GM23248 (cell line): ENCODE measurements at places on chromosomes 12 and 14. TPM values are rescaled to one million over a fixed set of nuclear protein-coding genes. Genes with fewer than 3 reads are reported as not detected.

- no peaks in the 10 kb centered on the region for H3K36me3 ChIP-seq
- peak; percentile 7 for DNase-seq
Observed at GRCh38 chr14:69573831-69574262, 824 bp downstream of the CCDC177 start.

PAH gene
- not detected in 2 replicates for polyA plus RNA-seq

DNA sequence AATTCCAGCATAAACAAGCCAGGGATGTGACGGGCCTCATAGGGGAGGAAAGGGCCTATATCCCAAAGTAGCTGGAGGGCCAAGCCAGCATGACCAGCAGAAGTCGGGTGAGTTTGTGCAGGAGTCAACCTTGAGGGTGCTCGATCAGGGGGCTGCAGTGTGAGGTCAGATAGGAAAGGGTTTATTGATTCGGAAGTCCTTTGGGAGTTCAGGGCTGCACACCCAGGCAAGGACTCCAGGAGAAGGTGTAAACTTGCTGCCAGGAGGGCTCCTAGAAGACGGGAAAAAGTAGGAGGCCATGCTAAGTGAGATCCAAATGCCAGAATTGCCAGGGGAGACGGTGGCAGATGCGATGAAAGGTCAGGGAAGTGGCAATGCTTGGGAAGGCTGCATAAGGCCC lies 3.4 kb upstream of the OAS2 start:
- H3K36me3 ChIP-seq = no peaks in the 10 kb centered on the region
- peaks cover 3% of the 10 kb centered on the region; the same call in 1 of the 2 replicates for H3K4me1 ChIP-seq
- no peak for DNase-seq
- H3K27me3 ChIP-seq = no peaks in the 10 kb centered on the region

DNA sequence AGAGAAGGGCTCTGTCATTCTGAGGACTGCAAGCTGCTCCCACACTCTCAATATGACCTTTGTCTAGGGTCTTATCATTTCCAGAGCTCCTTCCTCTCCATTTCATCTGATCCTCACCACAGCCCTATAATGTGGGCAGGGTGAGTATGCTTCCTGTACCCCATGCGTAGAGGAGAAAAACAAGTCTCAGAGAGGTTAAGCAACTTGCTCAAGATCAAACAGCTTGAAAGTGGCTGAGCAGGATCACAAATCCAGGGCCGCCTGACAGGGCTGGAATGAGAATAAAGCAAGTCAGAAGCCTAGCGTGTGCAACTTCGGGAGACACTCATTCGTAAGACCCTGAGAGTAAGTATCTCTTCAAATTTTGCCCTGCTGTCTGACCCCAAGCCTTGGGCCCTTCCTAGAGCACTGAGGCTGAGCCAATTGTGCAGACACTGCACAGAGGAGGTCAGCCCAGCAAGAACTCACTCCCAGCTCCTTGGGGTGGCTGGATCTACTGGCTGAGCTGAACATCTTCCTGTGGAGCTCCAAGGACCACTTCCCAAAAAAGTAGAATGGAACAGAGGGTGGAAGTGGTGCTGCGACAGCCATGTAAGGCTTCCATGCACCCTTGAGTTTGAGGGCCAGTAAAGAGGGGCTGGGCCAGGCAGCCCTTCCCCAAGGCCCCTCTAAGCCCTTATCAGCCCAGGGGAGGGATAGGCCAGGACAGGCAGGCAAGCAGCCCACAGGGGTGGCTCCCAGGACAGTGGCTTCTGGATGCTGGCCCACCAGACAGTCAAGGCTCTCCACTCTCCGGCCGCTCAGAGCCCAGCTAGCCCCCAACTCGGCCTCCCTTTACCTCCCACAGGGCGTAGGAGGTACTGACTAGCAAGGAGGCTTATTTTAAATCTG lies 10.5 kb downstream of the ZFP36L1 start:
- peaks cover 71% of the 10 kb centered on the region for H3K4me1 ChIP-seq
- DNase-seq = no peak
- no peak overlapping the region for H3K4me3 ChIP-seq
- H3K27me3 ChIP-seq = no peaks in the 10 kb centered on the region

GRCh38 chr12:57630891-57631433 lies 2.0 kb downstream of the B4GALNT1 start:
- peaks cover 6% of the 10 kb centered on the region for H3K4me1 ChIP-seq
- H3K27me3 ChIP-seq = no peaks in the 10 kb centered on the region
- H3K4me3 ChIP-seq = no peak overlapping the region
- H3K36me3 ChIP-seq = no peaks in the 10 kb centered on the region
- no peak for DNase-seq
- H3K27ac ChIP-seq = no peak overlapping the region

RAD51AP1 gene
- 11.6 and 12.4 TPM in 2 replicates for polyA plus RNA-seq

DNA sequence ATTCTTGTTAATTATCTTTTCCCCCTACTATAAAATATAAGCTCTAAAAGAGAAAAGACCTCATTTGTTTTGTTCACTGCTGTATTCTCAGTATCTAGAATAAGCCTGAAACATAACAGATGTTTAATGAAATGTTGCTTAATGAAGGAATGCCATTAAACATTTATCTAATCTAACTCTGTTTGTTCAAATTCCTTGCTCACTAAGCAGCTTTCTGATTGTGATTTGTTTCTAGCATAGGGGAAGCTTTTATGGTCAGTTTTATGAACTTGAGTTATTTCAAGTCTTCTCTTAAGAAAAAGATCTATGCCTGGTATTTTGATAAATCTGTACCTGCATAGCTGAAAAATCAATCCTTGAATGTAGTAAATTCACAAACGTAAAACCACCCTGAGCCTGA lies 308.6 kb downstream of the CCDC91 start:
- peaks cover 23% of the 10 kb centered on the region for H3K4me1 ChIP-seq
- H3K27me3 ChIP-seq = no peaks in the 10 kb centered on the region
- no peak overlapping the region for H3K4me3 ChIP-seq
- no peaks in the 10 kb centered on the region for H3K36me3 ChIP-seq

GRCh38 chr14:41606282-41606531 lies 469 bp upstream of the LRFN5 start:
- DNase-seq = no peak
- peaks cover 11% of the 10 kb centered on the region; the same call in 1 of the 2 replicates for H3K27me3 ChIP-seq
- H3K4me1 ChIP-seq = peaks cover 24% of the 10 kb centered on the region
- H3K4me3 ChIP-seq = peak overlapping the region; percentile 80
- H3K36me3 ChIP-seq = no peaks in the 10 kb centered on the region

DNA sequence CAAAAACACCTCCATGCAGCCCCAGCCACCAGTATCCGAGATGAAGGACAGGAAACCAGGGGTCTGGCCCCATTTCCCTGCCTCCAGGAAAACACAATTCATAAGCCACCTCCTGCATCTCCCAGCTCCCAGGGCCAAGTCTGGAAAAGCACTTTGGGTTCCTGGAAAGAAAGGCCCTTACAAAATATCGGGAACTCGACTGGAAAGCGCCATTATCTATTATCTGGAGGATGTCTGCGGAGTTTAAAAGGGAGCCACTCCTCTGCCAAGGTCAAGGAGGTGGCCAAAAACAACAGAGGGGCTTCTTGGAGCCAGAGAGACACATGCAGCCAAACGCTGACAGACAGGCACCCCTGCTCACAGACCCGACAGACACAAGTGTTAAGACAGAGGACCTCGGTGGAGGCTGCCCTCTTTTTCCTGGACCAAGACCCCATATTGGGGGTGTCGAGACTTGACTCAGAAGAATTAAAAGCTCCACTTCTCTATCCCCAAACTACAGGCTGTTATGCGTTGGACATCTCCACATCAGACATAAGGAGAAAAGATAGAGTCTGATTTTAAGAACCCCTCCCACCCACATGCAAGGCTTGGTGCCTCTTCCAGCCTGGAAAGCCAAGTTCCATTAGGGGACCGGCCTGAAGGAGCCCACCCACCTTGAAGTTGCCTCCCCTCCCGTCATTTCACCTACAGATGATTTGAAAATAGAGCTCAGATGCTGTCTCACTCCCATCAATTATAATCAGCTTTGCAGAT lies 9.6 kb downstream of the ACTN1 start:
- H3K27ac ChIP-seq = peak overlapping the region; percentile 32
- no peaks in the 10 kb centered on the region for H3K27me3 ChIP-seq
- H3K36me3 ChIP-seq = peaks cover 32% of the 10 kb centered on the region; the same call in 1 of the 2 replicates
- no peak for DNase-seq
- H3K4me3 ChIP-seq = no peak overlapping the region

- peak; percentile 37 for DNase-seq
- no peaks in the 10 kb centered on the region for H3K4me1 ChIP-seq
- H3K27ac ChIP-seq = no peak overlapping the region
- H3K36me3 ChIP-seq = no peaks in the 10 kb centered on the region
Observed at GRCh38 chr14:61891170-61891569, 128.9 kb downstream of the SNAPC1 start.

DNA sequence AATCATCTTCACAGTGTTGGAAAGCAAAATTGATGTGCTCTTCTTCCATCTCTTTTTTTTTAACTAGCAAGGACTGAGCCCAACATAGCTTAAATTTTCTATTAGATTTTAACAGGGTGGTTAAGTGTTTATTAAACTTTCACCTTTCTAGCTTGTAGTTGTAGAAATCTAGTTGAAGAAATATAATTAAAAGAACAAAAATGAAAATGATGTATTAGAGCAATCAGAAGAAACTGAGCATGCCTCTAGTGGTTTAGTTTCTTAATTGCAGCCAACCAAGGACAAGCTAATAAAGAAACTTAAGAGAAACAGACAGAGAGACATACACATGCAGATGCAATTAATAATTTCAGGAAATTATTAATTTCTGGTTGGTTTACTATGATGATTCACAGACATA lies 673.0 kb upstream of the LMO3 start:
- DNase-seq = no peak
- H3K36me3 ChIP-seq = no peaks in the 10 kb centered on the region
- H3K4me1 ChIP-seq = no peaks in the 10 kb centered on the region
- H3K27ac ChIP-seq = no peak overlapping the region

DNA sequence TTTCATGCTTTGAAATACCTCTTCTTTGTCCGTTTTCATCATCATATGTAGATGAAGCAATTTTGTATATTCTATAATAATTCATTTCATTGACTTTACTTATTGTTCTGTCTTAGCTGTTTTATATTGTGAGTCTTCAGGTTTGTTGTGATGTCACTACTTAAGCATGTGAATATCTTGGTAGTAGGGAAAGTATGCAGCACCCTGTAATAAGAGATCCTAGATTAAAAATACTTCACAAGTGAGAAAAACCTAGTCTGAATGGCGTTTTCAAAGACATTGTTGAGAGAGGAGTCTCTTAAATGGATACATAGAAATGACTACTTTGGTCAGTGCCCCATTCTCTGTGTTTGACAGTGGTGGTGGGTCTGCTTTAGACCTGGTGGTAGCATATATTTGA lies 61.4 kb downstream of the SLC16A7 start:
- peak; percentile 45 for DNase-seq
- H3K27me3 ChIP-seq = no peaks in the 10 kb centered on the region
- H3K4me3 ChIP-seq = no peak overlapping the region
- H3K4me1 ChIP-seq = peaks cover 19% of the 10 kb centered on the region
- no peak overlapping the region for H3K27ac ChIP-seq

GRCh38 chr14:77041881-77042545 lies 13.5 kb upstream of the IRF2BPL start:
- no peaks in the 10 kb centered on the region for H3K27me3 ChIP-seq
- DNase-seq = peak; percentile 95
- H3K36me3 ChIP-seq = no peaks in the 10 kb centered on the region
- peak overlapping the region; percentile 100 for H3K27ac ChIP-seq

LMNTD1 gene
- polyA plus RNA-seq = 0.39 and 0.58 TPM in 2 replicates

GRCh38 chr14:99579120-99579836 lies 24.7 kb downstream of the CCDC85C start:
- H3K4me1 ChIP-seq = peaks cover 32% of the 10 kb centered on the region
- no peak overlapping the region for H3K27ac ChIP-seq
- H3K27me3 ChIP-seq = no peaks in the 10 kb centered on the region
- no peak overlapping the region for H3K4me3 ChIP-seq
- no peaks in the 10 kb centered on the region for H3K36me3 ChIP-seq

FAM90A1 gene
- 0.24 TPM in 1 of 2 replicates, not detected in the other for polyA plus RNA-seq

CLEC4D gene
- polyA plus RNA-seq = not detected in 2 replicates

- H3K4me3 ChIP-seq = no peak overlapping the region
- no peaks in the 10 kb centered on the region for H3K27me3 ChIP-seq
- no peak for DNase-seq
- H3K4me1 ChIP-seq = peaks cover 4% of the 10 kb centered on the region; the same call in 1 of the 2 replicates
- H3K27ac ChIP-seq = no peak overlapping the region
- H3K36me3 ChIP-seq = peaks cover 17% of the 10 kb centered on the region
Observed at GRCh38 chr14:74014299-74014698, 4.8 kb downstream of the ENTPD5 start.

TAS2R8 gene
- polyA plus RNA-seq = not detected in 2 replicates

- no peaks in the 10 kb centered on the region for H3K27me3 ChIP-seq
- peaks cover 28% of the 10 kb centered on the region for H3K4me1 ChIP-seq
- H3K4me3 ChIP-seq = no peak overlapping the region
- no peak for DNase-seq
Observed at GRCh38 chr14:61099216-61099835, 118.3 kb downstream of the SLC38A6 start.

DNA sequence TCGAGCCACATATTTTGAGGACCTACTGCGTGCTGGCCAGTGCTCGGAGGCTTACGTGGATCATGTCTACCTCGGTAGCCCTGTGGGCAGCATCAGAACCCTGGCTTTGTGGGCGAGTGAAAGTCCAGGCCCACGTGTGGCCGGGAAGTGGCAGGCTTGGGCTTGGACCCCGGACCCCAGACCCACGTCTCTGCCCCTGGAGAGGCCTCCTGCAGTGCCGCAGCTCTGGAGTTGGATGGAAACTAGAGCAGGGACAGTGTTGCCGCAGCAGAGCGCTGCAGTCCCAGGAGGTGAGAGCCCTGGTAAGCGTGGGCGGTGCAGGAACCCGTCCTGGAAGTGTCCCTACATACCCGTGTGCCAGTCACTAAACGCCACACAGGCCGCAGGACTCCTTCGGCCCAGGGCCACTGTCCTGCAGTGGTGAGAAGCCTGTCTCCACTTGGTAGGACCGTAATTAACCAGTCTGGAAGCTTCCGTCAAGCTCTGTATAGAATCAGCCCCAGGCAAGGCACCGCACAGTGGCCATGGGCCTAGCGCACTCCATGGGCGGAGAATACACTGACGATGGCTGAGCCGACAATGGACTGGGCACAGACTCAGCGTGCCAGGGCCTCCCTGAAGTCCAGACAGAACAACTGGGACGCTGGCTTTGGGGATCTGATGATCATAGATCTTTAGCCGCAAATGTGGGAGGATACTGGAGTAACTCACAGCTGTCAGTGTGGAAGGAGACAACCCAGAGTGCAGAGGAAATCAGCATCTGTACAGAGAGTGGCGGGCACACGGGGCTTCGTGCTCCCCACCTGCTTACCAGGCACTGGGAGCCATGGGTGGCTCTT lies 219.5 kb downstream of the KIF26A start:
- H3K4me1 ChIP-seq = no peaks in the 10 kb centered on the region
- no peaks in the 10 kb centered on the region for H3K27me3 ChIP-seq
- H3K36me3 ChIP-seq = no peaks in the 10 kb centered on the region
- no peak for DNase-seq
- H3K27ac ChIP-seq = no peak overlapping the region

GRCh38 chr14:97644365-97644764 lies 847.2 kb downstream of the VRK1 start:
- H3K4me1 ChIP-seq = no peaks in the 10 kb centered on the region
- H3K36me3 ChIP-seq = no peaks in the 10 kb centered on the region
- no peak overlapping the region for H3K4me3 ChIP-seq
- DNase-seq = no peak

SIX1 gene
- polyA plus RNA-seq = 11.4 and 12.6 TPM in 2 replicates

RFX4 gene
- not detected in 2 replicates for polyA plus RNA-seq

ERP27 gene
- not detected in 2 replicates for polyA plus RNA-seq
